ENCODE measurements at places on chromosomes 12 and 14. TPM values are rescaled to one million over a fixed set of nuclear protein-coding genes. Genes with fewer than 3 reads are reported as not detected.

The DHH gene
- total RNA-seq, result 2.3 TPM

The FOXN4 gene
- not detected for total RNA-seq

The TXNRD1 gene
- total RNA-seq, result 152 TPM

The TAS2R13 gene
- total RNA-seq, result 0.44 TPM

The RNASE2 gene
- not detected for total RNA-seq

The NELL2 gene
- total RNA-seq, result 0.53 TPM

The HOXC12 gene
- 0.27 TPM for total RNA-seq
